ENCODE measurements at places on chromosomes 7 and 10.

GRCh38 chr7:121390617-121391016 lies 5.5 kb downstream of the FAM3C start:
- no peak for DNase-seq

DNA sequence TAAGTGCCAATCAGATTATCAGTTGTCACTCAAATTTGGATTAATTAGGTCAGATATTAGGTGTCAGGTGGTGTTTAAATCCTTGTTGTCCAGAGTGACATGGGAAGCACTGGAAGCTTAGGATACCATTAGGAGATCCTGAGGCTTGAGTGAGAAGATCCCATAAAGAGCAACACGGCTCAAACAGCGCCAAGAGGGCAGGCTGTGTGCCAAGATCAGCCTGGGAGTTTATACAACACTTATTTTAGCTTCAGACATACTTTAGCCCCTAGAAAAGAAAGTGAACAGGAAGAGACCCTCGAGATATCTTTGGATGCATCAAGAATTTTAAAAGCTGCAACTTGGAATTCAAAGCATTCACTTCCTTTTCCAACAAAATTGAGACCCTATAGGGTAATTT lies 14.2 kb upstream of the ACTA2 start:
- DNase-seq, result no peak

DNA sequence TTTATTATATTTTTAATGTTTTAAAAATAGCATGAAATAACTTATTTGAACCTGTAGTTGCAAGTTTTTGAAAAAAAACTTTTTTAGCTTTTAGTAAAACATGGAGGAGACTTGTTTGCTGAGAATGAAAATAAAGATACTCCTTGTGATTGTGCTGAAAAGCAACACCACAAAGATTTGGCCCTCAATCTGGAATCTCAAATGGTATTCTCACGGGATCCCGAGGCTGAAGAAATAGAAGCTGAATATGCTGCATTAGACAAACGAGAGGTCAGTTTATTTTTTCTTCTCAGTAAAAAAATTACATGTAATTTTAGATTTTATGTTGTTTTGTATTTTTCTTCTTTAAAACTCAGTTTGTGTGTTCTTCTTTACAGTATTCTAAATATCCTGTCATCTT lies 73.5 kb downstream of the ANKIB1 start:
- DNase-seq, result no peak

DNA sequence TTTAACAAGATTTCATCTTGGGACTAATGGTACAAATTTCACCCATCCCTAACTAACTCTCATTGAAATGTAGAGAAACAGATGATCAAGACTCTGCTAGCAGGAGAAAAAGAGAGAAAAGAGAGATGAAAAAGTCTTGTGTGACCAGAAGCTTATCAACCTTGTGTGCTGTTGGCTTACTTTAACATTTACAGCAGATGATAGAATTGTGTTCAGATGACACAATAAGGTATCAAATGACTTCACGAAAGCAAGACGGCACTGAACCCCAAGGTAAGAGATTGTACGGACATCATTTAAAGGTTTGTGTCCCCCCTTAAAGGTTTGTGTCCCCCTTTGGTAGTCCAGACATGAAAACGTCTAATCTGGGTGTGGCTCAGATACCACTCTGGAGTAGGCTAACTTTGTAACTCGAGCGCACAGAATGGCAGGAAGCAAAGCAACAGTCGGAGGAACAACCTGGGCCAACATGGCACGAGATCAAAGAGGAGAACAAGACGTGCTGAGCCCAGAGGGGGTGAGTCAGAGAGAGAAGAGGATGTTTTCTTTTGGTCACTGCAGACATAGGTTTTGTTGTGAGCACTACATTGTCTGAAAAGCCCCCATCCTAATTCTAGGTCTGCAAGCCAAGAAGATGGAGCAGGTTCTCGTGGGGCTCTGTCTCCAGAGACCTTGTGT lies 10.4 kb upstream of the LMBR1 start:
- DNase-seq, result no peak

GRCh38 chr10:99854860-99855259 lies 72.4 kb downstream of the ABCC2 start:
- DNase-seq, result no peak

- no peak for DNase-seq
Measured at GRCh38 chr10:727162-727790, 37.8 kb upstream of the DIP2C start.

- DNase-seq, result peak; percentile 14
Measured at GRCh38 chr7:3897430-3898372, 596.6 kb downstream of the SDK1 start.

- DNase-seq, result no peak
Measured at GRCh38 chr7:92260248-92260781, 14.5 kb downstream of the ANKIB1 start.

- no peak for DNase-seq
Measured at GRCh38 chr7:110397927-110398660, 692.8 kb upstream of the LRRN3 start.

GRCh38 chr10:6187278-6187677 lies 15.5 kb upstream of the PFKFB3 start:
- DNase-seq, result no peak

DNA sequence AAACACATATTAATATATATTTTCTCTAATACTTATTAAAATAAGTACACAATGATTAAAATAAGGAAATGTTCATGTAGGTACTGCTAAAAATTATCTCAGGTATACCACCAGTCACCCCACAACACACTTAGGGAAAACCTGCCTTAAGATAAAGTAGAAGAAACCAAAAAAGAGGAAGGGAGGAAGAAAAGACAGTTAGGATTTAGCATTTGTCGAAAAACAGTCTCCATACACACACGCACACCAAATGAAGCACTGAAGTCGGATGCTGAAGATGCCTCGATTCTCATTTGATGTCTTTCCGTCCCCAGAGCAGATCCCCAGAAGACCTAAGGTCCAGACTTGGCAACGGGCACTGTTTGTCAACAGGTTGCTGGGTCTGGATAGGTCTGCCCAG lies 30.0 kb upstream of the ARID5B start:
- DNase-seq, result no peak

- DNase-seq, result peak; percentile 44
Measured at GRCh38 chr10:89414146-89414878, at the start of gene IFIT5. IFIT5 (plus strand) TSS chr10:89414568; CDS start chr10:89414799, 231 bp downstream.

- DNase-seq, result no peak
Measured at GRCh38 chr10:30133198-30133597, 73.8 kb upstream of the JCAD start.

DNA sequence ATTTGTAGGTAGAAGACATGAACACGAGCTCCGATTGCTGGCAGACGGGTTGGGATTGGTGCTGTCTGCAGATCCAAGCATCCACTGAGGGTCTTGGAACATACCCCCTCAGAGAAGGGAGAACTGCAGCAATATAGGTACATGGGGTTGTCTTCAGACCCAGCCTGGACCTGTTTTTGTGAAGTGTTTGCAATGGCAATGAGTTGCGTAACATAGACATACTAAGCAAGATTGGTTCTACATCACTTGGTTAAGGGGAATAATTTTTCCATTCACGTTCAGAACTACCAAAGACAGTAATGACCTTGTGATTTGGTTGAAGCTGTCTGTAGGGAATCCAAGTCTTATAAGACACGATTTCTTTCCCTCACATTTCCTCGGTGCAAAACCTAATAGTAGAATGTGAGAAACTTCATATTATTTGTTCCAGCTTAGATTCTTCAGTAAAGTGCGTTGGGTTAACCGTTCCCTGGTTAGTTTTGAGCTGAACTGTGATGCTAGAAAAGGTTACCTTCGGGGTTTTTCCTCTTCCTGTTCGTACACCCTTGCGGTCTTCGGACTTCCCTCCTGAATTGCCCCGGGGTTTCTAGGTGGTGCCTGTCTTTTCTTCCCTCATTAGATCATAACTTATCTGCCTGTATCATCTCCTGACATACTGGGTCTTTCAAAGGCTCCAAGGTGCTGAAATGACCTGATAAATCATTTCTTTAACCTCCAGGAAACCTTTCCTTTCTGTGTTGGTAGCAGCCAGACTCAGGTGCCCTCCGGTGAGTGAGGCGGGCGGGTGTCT lies 14.4 kb downstream of the PROSER2 start:
- no peak for DNase-seq

DNA sequence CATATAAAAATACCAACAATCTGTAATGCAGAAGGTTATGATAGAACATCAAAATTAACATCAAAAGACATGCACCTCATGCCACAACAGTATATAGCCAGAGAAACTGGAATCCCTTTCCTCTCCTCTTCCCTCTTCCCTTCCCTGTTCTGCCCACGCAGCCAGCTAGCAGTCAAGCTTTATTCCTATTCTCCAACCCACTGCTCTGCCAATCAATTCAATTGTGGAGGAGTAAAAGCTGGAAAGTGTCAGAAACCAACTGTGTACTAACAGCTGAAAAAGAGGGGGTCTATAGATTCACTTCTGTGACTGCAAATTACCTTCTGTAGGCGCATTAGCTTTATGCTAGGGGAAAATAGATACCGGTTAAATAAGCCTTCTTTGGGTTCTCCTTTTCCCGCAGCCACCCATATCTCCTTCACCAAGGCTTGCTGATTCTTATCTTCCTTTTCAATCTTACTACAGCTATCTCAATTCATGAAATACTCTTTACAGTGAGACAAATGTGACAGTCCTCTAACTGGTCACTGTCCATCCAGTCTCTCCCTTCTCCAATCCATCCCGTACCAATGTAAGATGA lies 16.3 kb downstream of the ABI1 start:
- no peak for DNase-seq

DNA sequence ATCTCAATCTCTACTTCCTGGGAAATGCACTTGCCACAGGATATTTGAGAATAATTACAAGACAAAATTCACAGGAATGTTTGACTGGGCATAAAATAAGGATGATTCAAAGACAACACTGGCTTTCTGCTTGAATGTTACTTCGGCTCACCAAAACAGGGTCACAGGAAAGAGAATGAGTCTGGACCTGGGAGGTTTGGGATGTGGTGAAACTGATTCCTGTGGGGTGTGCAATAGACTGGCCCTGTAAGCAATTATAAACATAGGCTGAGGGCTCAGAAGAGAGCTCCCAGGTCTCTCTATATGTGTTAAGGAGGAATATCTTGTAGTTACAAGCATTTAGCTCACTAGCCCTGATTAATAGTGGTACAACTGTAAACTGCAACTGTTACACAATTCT lies 613.9 kb upstream of the CELF2 start:
- DNase-seq, result no peak

- no peak for DNase-seq
Measured at GRCh38 chr7:31432836-31433340, 81.0 kb upstream of the ITPRID1 start.

GRCh38 chr7:117790731-117791130 lies 82.5 kb downstream of the CTTNBP2 start:
- DNase-seq, result no peak

- DNase-seq, result no peak
Measured at GRCh38 chr10:7045891-7046599, 364.8 kb downstream of the SFMBT2 start.

GRCh38 chr7:132799081-132799413 lies 222.8 kb upstream of the PLXNA4 start:
- DNase-seq, result no peak

DNA sequence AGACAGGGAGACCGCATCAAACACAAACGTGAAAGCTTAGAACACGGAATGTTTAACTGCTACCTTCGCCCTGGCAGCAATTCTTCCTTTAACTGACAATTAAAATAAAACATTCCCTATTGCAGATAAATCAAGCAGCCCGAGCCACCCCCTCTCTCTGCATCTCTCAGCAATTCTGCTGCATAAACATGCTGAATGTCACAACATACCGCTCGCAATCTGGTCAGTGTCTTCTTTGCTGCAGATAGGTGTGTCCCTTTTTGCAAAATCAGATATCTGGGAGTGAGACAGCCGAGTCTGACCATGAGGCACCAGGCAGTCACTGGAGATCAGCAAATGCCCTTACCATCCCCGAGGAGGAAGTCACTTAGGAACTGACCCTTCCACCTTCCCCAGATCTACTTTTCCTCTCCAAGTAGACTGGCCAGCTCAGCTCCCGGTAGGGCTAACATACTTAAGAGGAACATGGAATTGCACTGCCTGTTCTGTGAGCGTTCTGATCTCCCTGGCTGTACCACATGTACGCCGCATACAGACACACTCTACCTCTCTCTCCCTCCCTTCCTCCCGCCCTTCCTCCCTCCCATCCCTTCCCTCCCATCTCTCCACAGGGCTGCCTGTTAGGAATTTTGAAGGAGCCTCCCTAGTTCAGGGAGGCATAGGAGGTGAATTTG lies at the start of gene FRMD4A:
TSS of gene FRMD4A (minus strand) at position 537 of the 674 bp plus-strand sequence.
- DNase-seq, result no peak

GRCh38 chr7:73931502-73931901 lies 70.5 kb downstream of the TMEM270 start:
- DNase-seq, result no peak

- DNase-seq, result no peak
Measured at GRCh38 chr7:29987811-29988317, 1.7 kb downstream of the SCRN1 start.

DNA sequence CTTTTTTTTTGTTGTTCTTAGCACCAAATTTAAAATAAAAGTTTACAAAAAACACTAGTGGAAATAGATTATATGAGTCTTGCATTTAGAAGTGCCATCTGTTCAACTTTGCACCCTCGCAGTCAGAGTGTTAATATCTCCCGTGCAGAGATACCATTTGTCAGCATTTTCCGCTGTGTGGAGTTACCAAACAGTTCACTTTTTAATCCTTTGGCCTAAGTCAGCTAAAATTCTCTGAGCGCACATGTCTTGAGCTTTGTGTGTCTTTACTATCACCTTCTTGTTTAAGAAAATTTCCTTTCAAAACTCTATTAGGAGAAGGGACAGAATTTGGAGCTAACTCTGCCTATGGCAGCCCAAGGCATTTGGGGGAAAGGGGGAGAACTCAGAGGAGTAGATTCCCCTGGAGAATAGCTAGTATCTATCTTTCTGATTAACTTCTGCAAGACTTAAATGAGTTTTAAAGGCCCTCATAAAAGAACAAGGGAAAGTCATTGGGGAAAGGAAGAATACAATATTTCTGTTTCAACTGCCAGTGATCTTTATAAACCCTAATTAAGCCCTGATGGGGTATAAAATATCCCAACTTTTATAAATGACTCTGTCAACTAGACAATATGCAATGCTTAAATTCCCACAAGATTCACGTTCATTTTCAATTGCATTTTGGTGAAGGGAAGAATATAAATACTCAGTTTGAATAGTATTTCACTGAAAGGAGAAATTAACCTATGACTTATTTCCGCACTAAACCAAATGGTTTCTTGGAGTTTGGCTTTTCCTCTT lies 114.9 kb upstream of the RAB11FIP2 start:
- DNase-seq, result no peak

GRCh38 chr10:48465860-48466521 lies 138.9 kb downstream of the ARHGAP22 start:
- no peak for DNase-seq

Measured in stimulated activated CD4-positive, alpha-beta T cell treated with anti-CD3 and anti-CD28 coated beads, Interleukin-15, amount 100 ng/mL, for 1 hour (primary cell).